Activated T-cell treated with anti-CD3 and anti-CD28 coated beads, Interleukin-2, amount 50 U/mL, for 4 hours (primary cell): ENCODE measurements at places on chromosomes 7 and 10. TPM values are rescaled to one million over a fixed set of nuclear protein-coding genes. Genes with fewer than 3 reads are reported as not detected.

ELFN1 gene
- total RNA-seq, result 0.13 TPM

CREB3L2 gene
- total RNA-seq, result 34.6 TPM

VSTM4 gene
- total RNA-seq, result 0.08 TPM

ADAM22 gene
- 1.8 TPM for total RNA-seq

CRYGN gene
- not detected for total RNA-seq

IL6 gene
- total RNA-seq, result 9.3 TPM

MTG1 gene
- 68.1 TPM for total RNA-seq
